ENCODE measurements at places on chromosomes 3 and 15.

- DNase-seq = no peak
These were observed 64.6 kb downstream of the FBLN2 start for GRCh38 chr3:13613343-13614190.

- no peak for DNase-seq
These were observed 31.5 kb upstream of the TM4SF4 start for GRCh38 chr3:149442851-149443544.

GRCh38 chr3:20125897-20126296 lies 60.1 kb downstream of the SGO1 start:
- no peak for DNase-seq

DNA sequence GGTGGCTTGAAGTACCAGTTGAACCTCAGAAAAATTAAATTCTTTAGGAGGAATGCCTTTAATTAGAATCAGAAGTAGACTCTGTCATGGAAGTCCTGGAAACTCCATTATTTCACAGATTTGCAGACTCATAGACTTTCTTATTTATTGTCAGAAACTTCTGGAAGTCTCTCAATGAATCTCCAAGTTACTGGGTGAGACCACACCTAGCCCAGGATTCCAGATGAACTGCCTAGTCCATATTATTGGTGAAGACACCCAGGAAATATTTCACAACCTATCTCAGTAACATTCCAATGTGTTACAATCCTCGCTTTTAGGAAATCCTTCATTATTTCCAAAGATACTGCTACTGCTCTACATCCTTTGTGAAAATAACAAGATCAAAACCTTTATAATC lies 6.5 kb upstream of the THBS1 start:
- no peak for DNase-seq

- no peak for DNase-seq
These were observed 209.9 kb upstream of the CNTN3 start for GRCh38 chr3:74824366-74824765.

Measured in tongue (tissue), 3 donors.